Camera-type eye (tissue), 1 donor: ENCODE measurements at places on chromosomes 5 and 9. TPM values are rescaled to one million over a fixed set of nuclear protein-coding genes. Genes with fewer than 3 reads are reported as not detected.

The GALNT10 gene
- total RNA-seq: 29.1 TPM

The GRIN3A gene
- 7.5 TPM for total RNA-seq

The PTPRD gene
- 244 TPM for total RNA-seq

The CTXN3 gene
- 4.0 TPM for total RNA-seq

The GDNF gene
- total RNA-seq: 0.49 TPM

The ACOT12 gene
- not detected for total RNA-seq

The ZNF367 gene
- total RNA-seq: 15.4 TPM
